ENCODE measurements at places on chromosomes 5 and 9. TPM values are rescaled to one million over a fixed set of nuclear protein-coding genes. Genes with fewer than 3 reads are reported as not detected.

SRP19 gene
- 33.8 TPM for total RNA-seq

C9orf43 gene
- total RNA-seq = 1.7 TPM

ATP10B gene
- total RNA-seq = not detected

PRDM9 gene
- total RNA-seq = not detected

SPOCK1 gene
- not detected for total RNA-seq

GRIA1 gene
- not detected for total RNA-seq

ANKRD31 gene
- 0.10 TPM for total RNA-seq

EDIL3 gene
- not detected for total RNA-seq

GRCh38 chr9:136848393-136849037 lies 694 bp upstream of the PHPT1 start:
- H3K4me1 ChIP-seq = peaks cover 43% of the 10 kb centered on the region
- peak; percentile 54 for DNase-seq
- H3K27me3 ChIP-seq = peaks cover 23% of the 10 kb centered on the region
- peaks cover 4% of the 10 kb centered on the region for H3K36me3 ChIP-seq
- H3K27ac ChIP-seq = no peak overlapping the region

- peaks cover 98% of the 10 kb centered on the region for H3K36me3 ChIP-seq
- H3K27me3 ChIP-seq = no peaks in the 10 kb centered on the region
- no peaks in the 10 kb centered on the region for H3K4me1 ChIP-seq
- H3K27ac ChIP-seq = no peak overlapping the region
Observed at GRCh38 chr5:169710675-169711074, 73.6 kb downstream of the DOCK2 start.

DNA sequence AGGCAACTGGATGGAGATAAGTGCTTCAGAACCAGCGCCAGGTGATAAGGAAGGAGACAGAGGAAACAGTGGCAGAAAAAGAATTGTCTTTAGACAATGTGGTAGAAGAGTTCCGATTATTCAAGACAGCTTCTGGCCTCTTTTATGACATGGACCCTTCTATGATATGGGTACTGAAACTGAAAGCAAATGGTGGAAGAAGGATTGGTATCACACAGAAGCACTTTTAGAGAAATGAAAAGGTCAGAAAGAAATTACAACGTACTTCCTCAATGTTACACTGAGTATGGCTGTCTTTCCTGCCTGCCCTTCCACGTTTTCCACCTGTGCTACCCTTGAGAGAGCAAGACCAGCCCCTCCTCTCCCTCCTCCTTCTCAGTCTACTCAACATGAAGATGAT lies 959.3 kb downstream of the DNAH5 start:
- no peaks in the 10 kb centered on the region for H3K4me1 ChIP-seq
- H3K36me3 ChIP-seq = no peaks in the 10 kb centered on the region
- no peaks in the 10 kb centered on the region for H3K27me3 ChIP-seq

DNA sequence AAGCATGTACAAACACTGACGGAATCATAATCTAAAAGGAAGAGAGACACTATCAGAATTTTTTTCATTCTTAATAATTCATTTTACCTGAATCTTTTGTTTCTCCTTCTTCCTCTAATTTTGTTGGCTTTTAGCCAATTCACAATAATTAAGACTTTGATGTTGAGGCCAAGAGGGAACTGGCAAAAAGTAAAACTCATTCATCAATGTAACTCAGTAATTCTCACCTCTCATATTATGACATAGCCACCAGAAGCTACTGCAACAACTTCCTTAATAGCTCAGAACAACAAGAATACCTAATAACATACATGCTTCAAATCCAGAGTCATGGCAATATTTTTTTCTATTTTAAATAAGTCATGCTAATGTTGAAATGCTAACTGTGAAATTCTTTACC lies 64.5 kb downstream of the MCTP1 start:
- no peak for DNase-seq
- H3K27ac ChIP-seq = no peak overlapping the region
- H3K4me3 ChIP-seq = no peak overlapping the region
- no peaks in the 10 kb centered on the region for H3K4me1 ChIP-seq

GRCh38 chr5:61409568-61409967 lies 77.5 kb downstream of the ZSWIM6 start:
- H3K27me3 ChIP-seq = no peaks in the 10 kb centered on the region
- no peak for DNase-seq
- no peak overlapping the region for H3K4me3 ChIP-seq

DNA sequence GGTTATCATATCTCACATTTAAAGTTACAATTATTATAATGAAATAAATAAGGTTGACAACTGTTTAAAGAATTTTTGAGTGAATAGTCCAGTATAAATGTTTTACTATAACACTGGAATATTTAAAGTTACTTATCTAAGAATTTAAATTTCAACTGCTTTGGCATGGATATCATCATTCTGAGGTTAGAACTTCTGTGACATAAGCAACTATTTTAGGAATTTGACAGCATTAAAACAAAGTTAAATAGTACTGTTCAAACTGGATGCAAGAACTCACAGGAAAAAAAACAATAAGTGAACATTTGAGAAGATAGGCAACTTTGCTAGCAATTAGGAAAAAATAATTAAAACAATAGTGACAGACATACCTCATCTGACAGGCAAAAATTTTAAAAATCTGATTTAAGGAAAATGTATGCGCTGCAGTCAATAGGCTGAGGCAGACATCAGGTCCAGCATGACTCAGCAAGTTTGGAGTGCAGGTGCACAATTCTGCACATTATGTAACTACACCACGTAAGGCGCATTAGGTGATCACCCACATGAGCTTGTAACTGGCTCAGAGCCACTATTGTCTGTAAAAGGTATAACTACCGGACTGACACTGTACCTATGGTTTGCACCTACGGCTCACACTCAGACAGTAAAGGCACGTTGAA lies 180.6 kb downstream of the PDE4D start:
- H3K36me3 ChIP-seq = no peaks in the 10 kb centered on the region
- peak; percentile 56 for DNase-seq
- no peak overlapping the region for H3K27ac ChIP-seq

GRCh38 chr5:148991566-148991965 lies 71.3 kb downstream of the SH3TC2 start:
- no peaks in the 10 kb centered on the region for H3K27me3 ChIP-seq
- H3K4me3 ChIP-seq = no peak overlapping the region
- H3K36me3 ChIP-seq = no peaks in the 10 kb centered on the region
- no peak for DNase-seq

DNA sequence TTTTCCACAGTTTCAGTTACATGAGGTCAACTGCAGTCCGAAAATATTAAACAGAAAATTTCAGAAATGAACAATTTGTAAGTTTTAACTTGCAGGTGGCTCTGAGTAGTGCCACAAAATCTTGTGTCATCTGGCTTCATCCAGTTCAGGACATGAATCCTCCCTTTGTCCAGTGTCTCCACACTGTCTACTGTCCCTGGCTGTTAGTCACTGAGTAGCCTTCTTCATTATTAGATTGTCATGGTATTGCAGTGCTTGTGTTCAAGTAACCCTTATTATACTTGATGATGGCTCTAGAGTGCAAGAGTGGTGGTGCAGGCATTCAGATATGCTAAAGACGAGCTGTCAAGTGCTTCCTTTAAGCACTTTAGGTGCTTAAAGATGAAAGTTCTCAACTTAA lies 65.3 kb downstream of the CFAP95 start:
- H3K27ac ChIP-seq = no peak overlapping the region
- H3K27me3 ChIP-seq = peaks cover 3% of the 10 kb centered on the region
- H3K4me1 ChIP-seq = no peaks in the 10 kb centered on the region
- no peaks in the 10 kb centered on the region for H3K36me3 ChIP-seq
- DNase-seq = no peak
- no peak overlapping the region for H3K4me3 ChIP-seq

GRCh38 chr5:56088967-56089829 lies 94.4 kb upstream of the IL6ST start:
- H3K4me1 ChIP-seq = no peaks in the 10 kb centered on the region
- H3K36me3 ChIP-seq = no peaks in the 10 kb centered on the region
- no peaks in the 10 kb centered on the region for H3K27me3 ChIP-seq
- no peak overlapping the region for H3K4me3 ChIP-seq
- DNase-seq = no peak

DNA sequence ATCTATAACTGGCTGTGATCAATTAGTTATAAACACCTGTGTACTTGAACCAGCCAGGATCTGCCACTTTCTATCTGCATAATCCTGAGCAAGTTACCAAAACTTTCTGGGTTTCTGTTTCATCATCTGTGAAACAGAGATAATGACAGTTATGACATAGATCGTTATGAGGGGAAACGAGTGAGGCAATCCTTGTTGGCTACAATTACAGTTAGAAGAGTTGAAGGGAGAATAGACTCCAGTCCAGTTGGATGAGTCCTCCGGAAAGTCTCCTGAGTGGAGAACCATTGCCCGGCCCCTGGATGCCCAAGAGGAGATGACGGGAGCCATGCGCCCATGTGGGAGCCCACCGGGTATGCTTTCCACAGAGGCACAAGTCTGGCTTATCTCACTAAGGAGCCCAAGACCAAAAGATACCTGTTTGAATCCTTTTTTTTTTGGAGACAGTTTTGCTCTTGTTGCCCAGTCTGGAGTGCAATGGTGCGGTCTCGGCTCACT lies 4.5 kb downstream of the PDE6A start:
- H3K27me3 ChIP-seq = no peaks in the 10 kb centered on the region
- H3K4me3 ChIP-seq = no peak overlapping the region
- H3K27ac ChIP-seq = no peak overlapping the region
- DNase-seq = no peak
- no peaks in the 10 kb centered on the region for H3K36me3 ChIP-seq
- H3K4me1 ChIP-seq = no peaks in the 10 kb centered on the region

DNA sequence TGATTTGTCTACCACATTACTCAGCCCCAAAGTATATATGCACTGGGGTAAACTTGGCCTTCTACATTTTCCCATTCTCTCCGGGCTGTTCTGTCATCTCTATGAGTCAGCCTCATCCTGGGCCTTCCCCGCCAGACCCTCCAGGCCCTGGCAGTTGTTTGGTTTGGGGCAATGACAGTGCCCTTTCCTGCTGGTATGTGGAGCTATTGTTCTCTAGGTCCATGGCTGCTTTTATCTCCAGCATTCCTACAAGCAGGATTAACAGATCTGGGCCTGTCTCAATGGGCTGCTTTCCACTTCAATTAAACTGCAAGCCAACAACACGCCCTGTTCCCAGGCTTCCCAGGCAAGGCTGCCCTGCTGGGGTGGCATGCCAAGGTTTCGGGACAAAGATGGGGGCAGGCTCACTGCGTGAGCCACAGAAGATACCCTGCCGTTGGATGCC lies 136.4 kb downstream of the SLIT3 start:
- no peak overlapping the region for H3K27ac ChIP-seq
- H3K36me3 ChIP-seq = no peaks in the 10 kb centered on the region
- no peaks in the 10 kb centered on the region for H3K4me1 ChIP-seq
- no peak overlapping the region for H3K4me3 ChIP-seq
- no peak for DNase-seq

DNA sequence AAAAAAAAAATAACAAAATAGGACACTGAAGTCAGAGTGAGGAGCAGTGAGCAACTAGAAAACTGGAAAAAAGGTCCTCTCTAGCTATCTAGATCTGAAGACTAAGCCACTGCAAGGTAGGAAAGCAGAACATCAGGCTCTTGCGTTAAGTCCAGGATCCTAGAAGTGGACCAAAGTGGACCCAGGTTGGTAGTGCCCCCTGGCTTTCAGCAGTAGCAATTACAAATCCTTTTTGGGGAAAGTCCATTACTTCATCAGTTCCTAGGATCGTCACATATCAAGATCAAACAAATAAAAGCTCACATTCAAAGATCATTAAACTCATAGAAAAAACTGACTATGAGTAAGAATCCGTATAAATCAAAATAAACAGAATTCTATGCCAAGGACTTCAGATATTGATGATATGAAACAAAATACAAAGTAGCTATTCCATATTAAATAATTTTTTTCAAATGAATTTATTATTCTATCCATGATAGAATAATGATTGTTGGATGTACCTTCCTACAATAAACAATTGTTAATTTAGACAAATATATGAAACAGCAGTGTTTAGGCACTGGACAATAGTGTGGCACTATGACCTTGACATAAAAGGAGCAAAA lies 6.5 kb upstream of the RICTOR start:
- peak; percentile 55 for DNase-seq
- no peaks in the 10 kb centered on the region for H3K27me3 ChIP-seq
- no peak overlapping the region for H3K4me3 ChIP-seq
- peaks cover 10% of the 10 kb centered on the region for H3K4me1 ChIP-seq

DNA sequence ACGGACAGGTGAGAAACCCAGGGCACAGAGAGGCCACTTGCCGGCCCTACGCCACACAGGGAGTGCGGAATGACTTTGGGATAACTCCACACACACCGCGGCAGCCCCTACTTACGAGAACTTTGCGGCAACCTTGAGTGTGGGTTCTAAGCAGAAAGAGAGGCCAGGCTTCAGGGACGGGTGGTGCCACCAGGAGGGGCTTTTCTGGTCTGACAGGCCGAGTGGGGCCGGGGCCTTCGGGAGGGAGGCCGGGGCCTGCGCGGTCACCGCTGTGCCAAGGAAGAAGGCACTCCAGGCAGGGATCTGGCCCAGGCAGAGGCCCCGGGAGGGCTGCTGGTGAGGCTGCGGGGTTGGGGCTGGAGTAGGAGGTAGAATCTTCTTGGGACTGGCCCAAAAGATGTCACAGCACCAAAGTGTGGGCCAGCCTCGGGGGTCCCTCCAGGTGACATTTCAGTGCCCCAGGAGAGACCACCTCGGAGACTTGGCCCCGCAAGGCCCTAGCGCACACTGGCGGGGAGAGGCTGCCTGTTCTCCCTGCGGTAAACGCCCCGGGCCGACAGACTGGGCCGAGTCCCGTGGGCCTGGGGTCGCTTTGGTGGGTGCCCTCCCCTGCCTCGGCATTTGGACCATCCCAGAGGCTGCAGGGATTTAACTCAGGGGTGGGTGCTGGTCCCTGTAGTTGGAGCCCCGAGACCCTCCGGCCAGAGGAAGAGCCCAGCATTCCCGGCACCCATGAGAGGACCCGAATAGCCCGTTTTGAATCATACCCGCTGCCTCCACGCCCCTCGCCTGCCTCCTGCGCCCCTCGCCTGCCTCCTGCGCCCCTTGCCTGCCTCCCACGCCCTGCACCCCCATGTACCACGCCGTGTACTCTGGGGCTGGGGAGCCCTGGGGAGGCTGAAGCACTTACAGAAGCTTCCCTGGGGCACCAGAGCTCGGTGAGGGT lies 9.0 kb upstream of the RNU6ATAC start:
- no peaks in the 10 kb centered on the region for H3K36me3 ChIP-seq
- H3K27ac ChIP-seq = no peak overlapping the region
- H3K27me3 ChIP-seq = no peaks in the 10 kb centered on the region
- peaks cover 17% of the 10 kb centered on the region for H3K4me1 ChIP-seq
- DNase-seq = no peak

DNA sequence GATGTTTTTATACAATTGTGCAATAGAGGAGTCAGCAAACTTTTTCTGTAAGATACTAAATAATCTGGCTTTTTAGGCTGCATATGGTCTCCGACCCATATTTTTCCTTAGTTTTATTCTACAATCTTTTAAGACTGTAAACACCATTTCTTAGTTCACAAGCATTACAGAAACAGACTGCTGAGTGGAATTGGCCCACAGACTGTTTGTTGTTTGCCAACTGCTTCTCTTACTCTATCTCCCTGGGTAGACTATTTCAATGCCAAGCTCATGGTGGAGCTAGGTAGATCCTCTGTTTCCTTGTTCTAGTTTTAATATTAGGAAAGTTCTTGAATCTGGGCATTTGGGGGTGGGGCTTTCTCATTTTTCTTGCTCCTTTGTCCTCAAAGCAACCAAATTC lies 857.6 kb downstream of the TLE1 start:
- no peaks in the 10 kb centered on the region for H3K4me1 ChIP-seq
- no peak for DNase-seq
- no peaks in the 10 kb centered on the region for H3K36me3 ChIP-seq
- no peak overlapping the region for H3K27ac ChIP-seq
- H3K27me3 ChIP-seq = no peaks in the 10 kb centered on the region
